ENCODE measurements at places on chromosomes 12 and 14. TPM values are rescaled to one million over a fixed set of nuclear protein-coding genes. Genes with fewer than 3 reads are reported as not detected.

DNA sequence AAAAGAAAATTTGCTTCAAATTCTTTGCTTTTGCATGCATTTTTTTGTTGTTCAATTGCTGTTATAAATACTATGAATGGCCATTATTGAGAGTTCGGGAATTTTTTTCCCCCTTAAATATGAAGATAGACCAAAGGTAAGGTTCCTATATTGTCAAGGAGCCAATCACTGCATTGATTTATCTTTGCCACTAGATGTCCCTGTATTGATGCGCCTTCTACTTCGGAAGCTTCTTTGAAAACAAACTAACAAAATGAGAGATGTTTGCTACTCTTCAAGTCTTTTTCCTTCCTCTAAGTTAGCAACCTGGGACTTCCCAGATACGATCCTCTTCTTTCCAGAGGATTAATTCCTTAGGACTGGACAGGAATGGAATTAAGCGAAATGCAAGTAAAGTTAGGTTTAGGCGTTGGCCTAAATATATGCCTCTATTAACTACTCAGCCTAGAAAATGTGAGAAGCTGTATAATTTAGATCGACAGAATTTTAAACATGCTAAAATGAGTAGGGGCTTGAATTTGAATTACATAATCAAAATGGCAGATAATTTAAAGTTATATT is 318.1 kb downstream of the AEBP2 start:
- no peak for DNase-seq

- no peak for DNase-seq
Observed at GRCh38 chr14:104969741-104970230, 8.4 kb downstream of the AHNAK2 start.

DNA sequence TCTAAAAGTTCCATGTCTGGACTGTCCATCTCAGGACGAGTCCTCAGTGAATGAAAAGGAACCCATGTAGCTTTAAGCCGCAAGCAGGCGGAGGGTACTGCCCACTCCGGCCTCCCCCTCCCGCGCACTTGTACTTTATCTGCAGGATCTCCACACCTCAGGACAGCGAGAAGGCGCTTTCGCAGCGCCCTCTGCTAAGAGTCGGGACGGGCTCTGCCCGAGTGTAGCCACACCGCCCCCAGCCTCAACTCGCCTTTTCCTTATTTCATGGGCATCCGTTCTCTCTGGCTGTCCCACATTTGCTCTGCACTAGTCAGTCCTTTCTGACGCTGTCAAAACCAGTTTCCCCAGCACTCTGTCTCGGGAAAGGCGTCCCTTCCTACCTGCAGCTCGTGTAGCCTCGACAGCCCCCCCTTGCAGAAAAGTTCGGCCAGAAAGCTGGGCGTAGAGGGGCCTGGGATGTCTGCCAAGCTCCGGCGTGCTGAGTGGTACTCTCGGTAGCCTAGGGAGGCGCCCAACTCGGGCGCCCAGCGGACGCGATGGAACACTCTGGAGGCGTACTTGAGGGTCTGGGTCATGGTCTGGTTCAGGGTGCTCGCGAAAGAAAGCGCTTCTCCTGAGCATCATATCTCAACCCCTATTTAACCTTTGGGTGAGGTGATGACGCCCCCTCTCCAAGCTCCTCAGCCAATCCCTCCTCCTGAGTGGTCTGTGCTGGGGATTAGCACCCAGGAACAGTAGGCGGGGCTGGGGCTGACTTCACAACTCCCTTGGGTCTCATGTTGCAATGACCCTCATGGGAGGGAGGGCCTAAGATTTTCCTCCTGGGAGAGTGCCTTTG is at the start of gene CYP27B1:
CYP27B1 (minus strand) TSS at position 615 of the 841 bp plus-strand sequence; CDS start at position 578, 37 bp downstream.
- no peak for DNase-seq

- no peak for DNase-seq
Observed at GRCh38 chr12:99573980-99574379, 73.6 kb upstream of the GARIN6 start.

DNA sequence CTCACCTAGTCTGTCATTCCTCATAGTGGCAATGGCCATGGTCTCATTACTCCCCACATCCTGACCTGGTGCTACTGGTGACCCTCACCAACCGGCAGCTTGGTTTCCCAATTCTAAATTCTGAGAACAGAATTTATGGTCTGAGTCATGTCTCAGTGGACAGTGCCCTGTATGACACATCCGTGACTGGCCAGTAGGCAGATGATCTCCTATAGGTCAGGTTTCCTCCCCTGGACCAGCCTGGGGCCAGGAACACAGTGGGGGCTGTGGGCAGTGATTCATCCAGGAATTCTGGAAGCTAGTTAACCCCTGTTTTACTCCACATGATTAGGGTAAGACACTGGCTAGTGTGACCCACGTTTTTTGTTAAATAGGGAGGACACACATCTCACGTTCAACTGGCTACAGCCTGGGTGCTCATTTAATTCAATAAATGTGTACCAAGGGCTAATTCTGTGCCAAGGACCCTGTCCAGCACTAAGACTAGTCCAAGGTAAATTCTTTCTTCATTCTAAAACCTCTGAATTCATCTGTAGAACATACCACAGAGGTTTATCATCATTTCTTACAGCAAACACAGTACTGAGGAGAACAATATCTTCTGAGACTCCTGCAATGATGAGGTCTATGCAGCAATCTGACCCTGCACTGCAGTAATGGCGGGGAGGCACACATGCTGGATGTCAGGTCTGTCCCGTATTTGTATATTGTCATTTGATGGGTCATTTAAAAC is 249.6 kb upstream of the TBX3 start:
- DNase-seq, result no peak

DNA sequence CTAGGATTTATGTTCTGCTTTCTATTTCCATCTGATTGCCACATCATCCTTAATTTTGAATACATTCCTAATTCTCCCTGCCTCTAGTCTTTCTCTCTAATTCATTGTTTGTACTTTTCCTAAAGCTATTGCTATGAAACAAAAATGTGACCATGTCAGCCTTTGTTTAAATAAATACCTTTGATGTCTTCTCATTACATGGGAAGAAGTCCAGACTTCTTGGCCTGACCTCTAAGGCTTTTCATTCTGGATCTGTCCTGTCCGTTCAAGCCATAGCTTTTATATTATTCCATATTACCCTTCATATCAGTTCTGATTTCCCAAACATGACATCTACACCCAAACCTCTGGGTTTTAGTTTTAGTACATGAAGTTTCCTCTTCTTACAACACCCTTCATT is 91.4 kb downstream of the CDK17 start:
- no peak for DNase-seq

The PMEL gene
- 1.3 TPM for total RNA-seq

- DNase-seq, result no peak
Observed at GRCh38 chr14:99402950-99403349, 77.7 kb downstream of the SETD3 start.

The FBXL14 gene
- 39.6 TPM for total RNA-seq

DNA sequence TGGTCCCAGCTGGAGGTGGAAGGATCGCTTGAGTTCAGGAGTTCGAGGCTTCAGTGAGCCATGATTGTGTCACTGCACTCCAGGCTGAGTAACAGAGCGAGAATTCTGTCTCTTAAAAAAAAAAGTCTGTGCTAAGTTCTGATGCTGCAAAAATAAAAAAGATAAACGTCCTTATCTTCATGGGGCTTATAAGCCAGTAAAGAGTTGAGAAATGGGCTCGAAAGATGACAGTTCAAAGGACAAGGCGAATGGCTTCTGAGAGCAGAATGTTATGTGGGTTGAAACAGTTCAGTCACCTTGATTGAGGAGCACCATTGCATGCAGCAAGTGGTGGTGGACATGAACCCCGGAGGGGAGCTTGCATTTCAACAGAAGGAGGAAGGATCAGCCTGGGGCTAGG is 4.7 kb downstream of the TSPAN9 start:
- DNase-seq, result no peak

DNA sequence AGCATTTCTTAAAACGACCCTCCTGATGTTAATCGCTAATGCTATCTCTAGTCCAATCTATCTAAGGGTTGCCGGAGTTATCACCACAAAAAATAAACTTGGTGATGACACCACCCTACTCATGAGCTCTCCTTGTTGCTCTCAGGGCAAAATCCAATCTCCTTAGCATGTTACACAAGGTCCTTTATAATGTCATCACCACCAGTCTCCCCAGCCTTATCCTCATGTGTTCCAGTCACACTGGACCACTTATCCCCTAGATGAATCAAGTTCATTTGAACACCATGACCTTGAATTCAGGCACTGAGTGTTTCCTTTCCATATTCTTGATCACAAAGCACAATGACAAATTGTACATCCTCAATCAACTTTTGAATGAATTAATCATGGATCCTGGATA is 19.0 kb upstream of the DRAM1 start:
- no peak for DNase-seq

GRCh38 chr14:35400648-35401421 is 3.7 kb downstream of the NFKBIA start:
- DNase-seq, result no peak

- DNase-seq, result no peak
Observed at GRCh38 chr12:21983095-21983494, 41.9 kb upstream of the ABCC9 start.

DNA sequence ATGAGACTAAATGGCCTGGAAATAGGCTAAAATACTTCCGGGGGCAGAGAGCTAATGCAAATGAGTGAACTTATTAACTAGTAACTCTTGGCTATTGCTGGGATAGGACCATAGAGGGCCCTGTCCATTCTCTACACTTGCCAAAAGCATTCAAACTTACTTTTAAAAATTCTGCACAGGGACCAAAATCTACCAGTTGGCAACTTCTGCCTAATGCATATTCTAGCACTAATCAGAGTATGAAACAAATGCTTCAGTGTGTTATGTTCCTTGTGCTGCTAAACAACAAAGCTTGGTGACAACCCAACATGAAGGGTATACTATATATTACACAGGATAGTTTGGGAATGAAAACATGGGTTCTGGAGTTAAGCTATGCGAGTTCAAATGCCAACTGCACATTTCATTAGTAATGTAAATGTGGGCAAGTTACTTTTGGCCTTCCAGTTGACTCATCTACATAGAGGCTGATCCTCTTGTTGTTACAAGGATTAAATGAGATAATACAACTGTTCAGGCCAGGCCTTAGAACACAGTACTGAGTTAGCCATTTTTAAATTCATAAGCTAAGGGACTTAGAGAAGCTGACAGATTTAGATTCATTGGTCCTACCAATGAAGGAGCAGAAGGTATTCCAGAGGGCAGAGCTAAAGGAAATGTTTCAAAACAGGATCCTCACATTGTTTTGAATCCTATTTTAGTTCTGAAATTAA is 32.4 kb downstream of the HIGD1C start:
- no peak for DNase-seq

DNA sequence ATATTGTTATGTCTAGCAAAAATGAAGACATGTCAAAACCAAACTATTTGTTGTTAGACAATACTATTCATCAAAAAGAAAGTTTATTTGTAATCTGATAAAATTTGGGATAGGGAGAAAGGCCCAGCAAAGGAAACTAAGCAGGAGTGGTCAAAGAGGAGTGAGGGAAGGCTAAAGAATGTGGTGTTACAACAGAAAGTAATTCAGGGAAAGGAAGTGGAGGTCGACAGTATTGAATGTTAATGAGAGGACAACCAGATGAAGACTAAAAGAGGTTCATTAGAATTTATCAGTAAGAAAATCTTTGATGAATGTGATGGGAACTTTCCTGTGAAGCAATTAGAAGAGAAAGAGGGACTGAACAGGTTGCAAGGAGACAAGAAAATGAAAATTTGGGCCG is 33.9 kb downstream of the PLCZ1 start:
- no peak for DNase-seq

The LRRC10 gene
- total RNA-seq, result not detected

The SINHCAF gene
- total RNA-seq, result 71.9 TPM

The LMNTD1 gene
- not detected for total RNA-seq

The ITGA7 gene
- 449 TPM for total RNA-seq

DNA sequence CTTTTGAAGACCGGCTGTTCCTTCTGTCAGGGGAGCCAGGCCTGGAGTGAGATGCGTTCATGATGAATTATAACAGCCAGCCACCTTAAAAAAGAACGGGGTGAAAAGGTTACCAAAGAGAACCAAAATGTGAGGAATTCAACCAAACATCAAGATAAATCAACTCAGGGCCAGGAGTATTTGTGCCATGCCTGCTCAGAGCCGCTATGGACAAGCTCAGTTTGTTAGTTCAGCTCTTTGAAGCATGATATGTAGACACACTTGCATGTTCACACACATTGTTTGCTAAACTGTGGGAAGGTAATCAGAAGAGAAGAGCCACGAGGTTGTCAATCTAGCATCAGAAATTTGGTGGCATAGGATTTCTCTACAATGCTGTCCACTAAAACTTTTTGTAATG is 367.4 kb upstream of the TBX3 start:
- DNase-seq, result no peak

The EML5 gene
- total RNA-seq, result 1.3 TPM

The SAMD15 gene
- total RNA-seq, result 0.43 TPM

DNA sequence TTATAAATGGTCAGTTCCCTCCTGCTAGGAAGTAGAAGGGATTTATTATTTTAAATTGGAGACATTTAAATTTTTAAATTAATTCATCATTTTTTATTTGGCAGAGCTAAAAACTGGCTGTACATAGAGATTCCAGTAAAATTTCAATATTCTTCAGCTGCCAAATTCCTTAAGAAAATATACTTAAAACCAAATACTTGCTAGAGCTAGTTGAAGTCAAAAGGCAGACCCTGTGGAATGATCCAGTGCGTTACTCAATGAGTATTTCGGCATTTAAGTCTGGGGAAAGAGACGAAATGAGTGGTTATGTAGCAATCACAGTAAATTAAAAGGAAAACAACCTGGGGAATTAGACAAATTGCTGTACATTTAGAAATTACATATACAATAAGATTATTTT is 1104.7 kb downstream of the SLC6A15 start:
- no peak for DNase-seq

DNA sequence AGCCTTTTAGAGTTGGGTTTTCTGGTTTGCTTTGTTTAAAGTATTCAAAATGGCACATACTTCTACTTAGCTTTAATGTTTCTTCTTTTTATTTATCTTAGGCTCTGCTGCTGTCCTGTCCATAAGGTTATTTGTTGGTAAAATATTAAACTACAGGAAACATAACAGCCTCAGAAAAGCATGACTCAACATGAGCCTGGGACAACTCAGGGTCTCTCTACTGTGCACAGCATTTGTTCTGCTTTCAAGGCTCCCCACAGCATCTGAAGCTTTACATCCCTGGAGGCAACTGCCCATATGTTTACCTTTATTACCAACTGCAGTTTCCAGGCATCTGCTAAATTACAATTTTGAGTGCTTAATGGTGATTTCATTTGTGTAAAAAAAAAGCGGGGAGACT is 954.2 kb upstream of the FBXO33 start:
- no peak for DNase-seq

DNA sequence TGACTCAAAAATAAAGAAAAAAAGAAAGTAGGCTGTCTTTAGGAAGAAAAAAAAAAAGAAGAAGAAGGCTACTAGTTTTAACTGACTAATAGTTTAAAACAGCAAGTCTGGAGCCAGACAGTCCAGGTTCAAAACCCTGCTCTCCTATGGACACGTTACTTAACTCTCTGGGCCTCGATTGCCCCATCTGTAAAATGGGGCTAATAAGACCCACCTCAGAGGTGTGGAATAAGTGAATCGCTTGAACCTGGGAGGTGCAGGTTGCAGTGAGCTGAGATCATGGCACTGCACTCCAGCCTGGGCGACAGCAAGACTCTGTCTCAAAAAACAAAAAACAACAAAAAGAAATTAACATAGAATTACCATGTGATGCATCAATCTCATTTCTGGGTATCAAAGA is 10.5 kb upstream of the SCARB1 start:
- no peak for DNase-seq

GRCh38 chr12:108518716-108519496 is 3.8 kb downstream of the FICD start:
- DNase-seq, result no peak

The MAP3K9 gene
- 5.7 TPM for total RNA-seq

All from mucosa of descending colon (tissue), 3 donors.